NCI-H2081 treated with DMSO at 0.1 percent for 48 hours (cell line): ENCODE measurements at places on chromosomes 1 and 21.

DNA sequence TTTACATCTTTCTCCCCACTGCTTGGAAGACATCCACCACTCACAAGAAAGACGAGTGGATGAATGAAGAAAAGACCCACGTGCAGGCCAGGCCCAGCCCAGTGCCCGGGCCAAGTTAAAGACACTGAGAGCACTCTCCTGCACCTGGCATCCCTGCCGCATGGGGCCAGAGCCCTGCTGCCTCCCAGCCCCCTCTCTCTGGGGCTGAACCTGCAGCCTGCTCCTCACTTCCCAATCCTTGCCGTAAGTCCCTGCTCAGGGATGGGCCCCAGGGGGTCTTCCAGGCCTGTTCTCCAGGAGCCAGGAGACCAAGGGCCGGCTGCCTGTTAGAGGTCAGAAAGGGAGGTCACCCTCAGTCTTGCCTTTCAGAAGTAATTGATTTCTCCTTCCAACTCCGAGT, 168.5 kb upstream of the ZC3H12A start:
- DNase-seq = no peak

- no peak for DNase-seq
Measured at GRCh38 chr1:234709473-234710228, 99.7 kb upstream of the IRF2BP2 start.

GRCh38 chr1:70143048-70143659, 62.2 kb downstream of the LRRC40 start:
- DNase-seq = no peak

DNA sequence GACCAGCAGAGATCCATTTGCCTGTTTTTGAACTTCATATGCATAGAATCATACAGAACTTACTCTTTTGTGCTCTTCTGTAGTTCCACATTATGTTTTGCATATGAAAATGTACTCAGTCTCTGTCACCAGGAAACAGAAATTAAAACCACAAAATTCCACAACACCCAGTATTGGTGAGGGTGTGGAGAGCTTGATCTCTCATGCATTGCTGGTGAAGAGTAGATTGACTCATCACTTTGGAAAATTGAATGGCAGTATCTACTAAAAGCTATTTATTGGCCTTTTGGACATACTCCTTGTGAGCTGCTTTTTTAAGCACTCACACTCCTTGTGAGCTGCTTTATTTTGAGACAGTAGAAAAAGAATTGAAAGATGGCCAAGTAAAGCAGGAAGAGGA, 43.3 kb downstream of the VTCN1 start:
- DNase-seq = no peak

DNA sequence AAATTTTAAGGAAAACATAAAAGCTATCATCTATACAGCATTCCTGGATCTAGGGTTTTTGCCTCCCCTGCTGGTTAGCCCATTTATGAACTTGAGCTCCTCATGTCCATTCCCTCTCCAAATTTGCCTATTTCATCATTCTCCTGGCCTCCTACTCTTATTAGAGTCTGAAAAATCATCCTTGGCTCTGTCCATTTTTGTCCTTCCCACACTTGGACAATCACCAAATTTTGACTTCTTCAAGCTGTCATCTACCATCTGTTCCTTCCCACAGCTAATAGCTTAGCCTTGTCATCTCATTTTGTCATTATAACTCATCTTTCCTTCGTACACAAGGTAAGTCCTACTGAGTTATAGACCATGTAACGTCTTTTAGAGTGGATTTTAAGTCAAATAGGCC, 2.2 kb upstream of the HENMT1 start:
- DNase-seq = no peak

DNA sequence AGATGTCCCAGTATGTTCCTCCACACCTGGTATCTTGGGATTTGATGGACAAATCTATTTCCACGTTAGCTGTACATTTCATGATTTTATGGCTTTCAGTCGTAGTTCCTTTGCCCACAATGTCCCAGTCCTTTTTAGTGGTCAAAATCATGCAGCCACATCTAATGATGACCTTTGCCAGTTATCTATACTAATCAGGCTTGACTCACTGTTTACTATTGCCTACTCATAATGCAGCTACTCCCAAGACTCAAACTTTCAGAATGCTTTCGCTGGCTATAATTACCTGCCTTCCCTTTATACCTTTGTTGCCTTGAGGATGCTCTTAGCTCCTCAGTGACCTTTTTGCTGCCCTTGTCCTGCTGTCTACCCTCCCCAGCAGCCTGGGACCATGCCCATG, 6.4 kb downstream of the NOS1AP start:
- no peak for DNase-seq

GRCh38 chr1:51669816-51670215, 52.9 kb downstream of the OSBPL9 start:
- DNase-seq = no peak

- no peak for DNase-seq
Measured at GRCh38 chr1:43352351-43352705, 6.5 kb upstream of the CDC20 start.

GRCh38 chr1:67439277-67440029, 9.3 kb upstream of the SERBP1 start:
- no peak for DNase-seq

- no peak for DNase-seq
Measured at GRCh38 chr21:14120091-14120734, 90.5 kb downstream of the LIPI start.

DNA sequence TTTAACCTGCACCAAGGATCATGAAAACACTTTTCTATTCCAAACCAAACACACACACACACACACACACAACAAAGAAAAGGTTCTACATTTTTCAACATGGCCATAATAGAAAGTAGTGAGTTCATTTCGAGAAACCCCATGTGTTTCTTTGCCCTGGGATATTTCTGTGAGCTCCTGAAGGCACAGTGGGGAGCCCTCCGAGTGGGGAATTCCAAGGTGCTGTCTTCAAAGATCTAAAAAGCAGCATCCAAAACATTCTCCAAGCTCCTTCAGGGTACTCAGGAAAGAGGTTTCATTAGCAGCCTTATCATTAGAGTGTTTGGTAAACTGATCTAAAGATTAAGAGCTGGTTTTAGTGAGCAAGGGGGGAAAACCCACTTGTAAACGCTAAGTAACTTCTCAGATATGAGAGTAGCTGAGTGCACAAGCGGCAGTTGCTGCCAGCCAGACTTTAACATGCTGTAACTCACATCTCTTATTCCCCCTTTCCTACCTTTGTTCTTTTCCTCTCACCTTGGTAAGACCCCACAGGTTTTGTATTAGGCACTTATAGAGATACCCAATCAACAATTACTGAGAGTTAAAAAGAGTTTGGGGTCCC, 38.3 kb downstream of the ZC3H11B start:
- DNase-seq = no peak

GRCh38 chr1:116164604-116165368, 53.6 kb downstream of the MAB21L3 start:
- DNase-seq = no peak

DNA sequence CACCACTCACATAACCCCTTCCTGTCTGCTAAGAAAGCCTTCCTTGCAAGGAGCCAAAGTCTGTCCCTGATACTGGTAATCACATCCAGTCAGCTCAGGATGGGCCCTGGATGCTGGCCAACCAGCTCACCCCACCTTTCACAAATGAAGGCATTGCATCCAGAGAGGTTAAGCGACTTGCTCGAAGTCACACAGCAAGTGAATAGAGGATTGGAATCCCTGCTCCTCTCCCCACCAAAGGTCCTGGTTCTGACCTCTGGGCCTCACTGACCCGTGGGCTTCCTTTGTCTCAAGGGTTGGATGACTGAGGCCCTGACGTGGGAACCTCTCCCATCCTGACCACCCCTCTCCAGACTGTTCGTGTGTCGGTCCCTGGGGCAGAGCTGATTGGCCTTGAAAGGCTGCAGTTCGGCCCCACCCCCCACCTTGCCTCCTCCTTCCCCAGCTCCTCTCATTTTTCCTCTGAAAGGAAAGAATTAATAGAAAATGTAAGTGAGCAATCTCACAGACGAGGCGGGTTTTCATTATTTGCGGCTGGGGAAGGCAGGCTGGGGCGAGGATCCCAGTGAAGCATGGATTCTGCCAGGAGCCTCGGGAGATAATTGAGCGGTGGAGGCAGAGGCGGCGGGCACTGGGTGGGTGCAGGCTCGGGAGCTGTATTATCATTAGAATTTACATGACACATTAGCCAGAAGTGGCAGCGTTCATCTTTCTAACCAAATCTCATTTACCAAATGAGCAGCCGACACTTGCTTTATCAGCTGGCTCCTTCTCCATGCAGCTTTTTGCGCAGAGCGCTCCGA, 101.5 kb upstream of the CSF3R start:
- no peak for DNase-seq

GRCh38 chr21:20108016-20108415, 890.2 kb upstream of the NCAM2 start:
- DNase-seq = no peak

GRCh38 chr1:247043406-247043805, 35.2 kb downstream of the ZNF670 start:
- DNase-seq = no peak

- no peak for DNase-seq
Measured at GRCh38 chr1:3021801-3022401, 634 bp downstream of the ACTRT2 start.

- DNase-seq = no peak
Measured at GRCh38 chr21:29647353-29647781, 292.4 kb downstream of the GRIK1 start.

GRCh38 chr1:220448217-220448616, 79.7 kb upstream of the MARK1 start:
- DNase-seq = no peak

DNA sequence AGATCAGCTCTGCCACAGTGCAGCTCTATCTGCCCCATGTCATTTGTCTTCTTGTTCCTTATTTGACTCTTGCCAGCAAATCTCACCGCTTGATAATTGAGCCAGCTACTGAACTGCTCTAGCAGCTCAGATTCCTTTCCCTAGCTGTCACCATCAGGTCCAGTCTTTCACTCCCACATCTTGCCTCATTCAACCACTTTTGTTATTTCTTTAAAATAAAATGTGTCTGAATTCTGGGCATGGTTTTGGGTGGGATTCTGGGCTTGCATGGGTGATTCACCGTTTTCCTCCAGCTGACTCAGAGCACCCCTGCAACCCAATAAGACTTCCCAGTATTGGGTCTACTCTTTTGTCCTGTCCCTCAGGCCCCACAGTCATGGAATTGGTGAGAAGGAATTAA, 215.7 kb downstream of the DSCAM start:
- no peak for DNase-seq

DNA sequence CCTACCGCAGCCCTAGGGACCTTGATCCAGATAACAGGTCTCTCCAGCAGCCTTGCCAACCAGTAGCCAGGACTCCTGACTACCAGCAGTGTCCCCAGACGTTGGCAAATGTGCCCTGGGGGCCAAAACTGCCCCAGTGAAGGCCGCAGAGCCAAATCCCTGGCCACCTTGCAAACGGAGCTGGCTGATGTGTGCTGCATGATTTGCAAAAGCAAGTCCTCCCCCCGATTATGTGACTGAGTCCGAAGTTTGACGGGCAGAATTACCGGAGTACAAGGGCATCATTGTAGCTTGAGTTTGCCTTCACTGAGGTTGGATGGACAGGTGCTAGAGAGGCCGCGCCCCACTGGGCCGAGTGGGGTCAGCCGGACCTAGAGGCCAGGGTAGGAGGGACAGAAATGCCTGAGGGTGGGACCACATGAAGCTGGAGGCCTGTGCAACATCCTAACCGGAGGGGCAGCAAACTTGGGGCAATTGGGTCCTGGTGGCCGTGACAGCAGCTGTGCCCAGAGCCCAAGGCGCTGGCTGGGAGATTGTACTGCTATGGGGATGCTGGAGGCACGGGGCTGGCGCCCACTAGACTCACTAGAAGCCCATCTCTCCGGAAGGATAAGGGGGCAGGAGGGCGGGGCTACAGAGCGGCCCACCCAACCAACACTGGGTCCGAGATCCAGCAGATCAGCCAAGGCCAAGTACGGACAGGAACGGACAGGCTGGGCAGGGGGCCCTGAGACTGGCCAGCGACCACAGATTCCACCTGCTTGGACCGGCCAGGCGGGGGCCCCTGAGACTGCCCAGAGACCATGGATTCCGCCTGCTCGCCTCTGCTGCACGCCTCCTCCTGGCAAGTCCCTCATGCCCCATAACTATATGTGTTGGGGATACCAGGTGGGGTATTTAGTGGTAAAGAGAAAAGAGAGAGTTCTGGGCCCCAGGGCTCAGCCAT, 2.8 kb downstream of the ARHGEF16 start:
- no peak for DNase-seq

- DNase-seq = no peak
Measured at GRCh38 chr1:42368096-42368795, 12.3 kb upstream of the RIMKLA start.

GRCh38 chr1:168452329-168452728, 91.5 kb downstream of the XCL2 start:
- no peak for DNase-seq

DNA sequence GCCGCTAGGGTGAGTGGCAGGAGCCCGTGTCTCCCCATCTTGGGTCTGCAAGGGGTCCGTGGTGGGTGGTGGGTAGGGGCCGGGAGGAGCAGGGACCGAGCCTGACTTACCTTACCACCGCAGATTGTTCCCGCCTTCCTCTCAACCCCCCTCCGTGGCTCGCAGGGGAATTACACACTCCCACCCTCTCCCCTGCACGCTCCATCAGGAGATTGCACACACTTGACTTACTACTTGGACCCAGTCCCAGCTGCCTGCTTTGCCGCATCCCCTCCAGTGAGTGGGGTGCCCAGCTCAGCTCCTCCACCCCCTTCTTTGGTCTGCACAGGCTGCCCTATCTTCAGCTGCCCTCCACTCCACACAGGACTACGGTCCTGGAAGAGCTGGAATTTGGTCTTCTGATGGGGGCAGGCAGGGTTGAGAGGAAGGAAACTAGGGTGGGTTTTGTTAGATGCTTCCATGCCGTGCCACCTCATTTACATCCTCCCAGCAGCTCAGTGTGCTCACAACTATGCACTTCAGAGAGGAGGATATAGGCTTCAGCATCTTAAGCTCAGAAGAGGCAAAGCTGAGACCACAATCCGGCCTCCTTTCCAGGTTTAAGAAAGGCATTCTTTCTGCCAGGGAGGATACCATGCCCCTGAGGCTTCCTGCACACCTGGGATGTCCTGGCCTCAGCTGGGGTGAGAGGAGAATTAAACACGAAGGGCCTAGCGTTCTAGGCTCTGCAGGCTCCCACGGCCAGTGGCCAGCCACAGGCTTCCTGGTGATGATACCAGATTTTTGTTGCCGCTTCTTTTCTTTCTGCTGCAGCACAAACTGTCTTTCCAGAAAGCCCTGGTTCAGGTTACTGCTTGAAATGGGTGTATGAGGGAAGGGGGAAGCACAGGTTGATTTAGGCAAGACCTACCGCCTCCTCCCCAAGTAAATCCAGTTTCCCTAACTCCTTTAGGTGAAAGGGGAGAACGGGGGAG, 2.3 kb downstream of the KCNC4 start:
- DNase-seq = no peak

GRCh38 chr21:16406355-16406754, 676.6 kb downstream of the USP25 start:
- DNase-seq = no peak
